ENCODE measurements at places on chromosomes 5 and 9. TPM values are rescaled to one million over a fixed set of nuclear protein-coding genes. Genes with fewer than 3 reads are reported as not detected.

GRCh38 chr9:1217076-1217475, 166.9 kb downstream of the DMRT2 start:
- DNase-seq, result no peak

- peak; percentile 56 for DNase-seq
Measured at GRCh38 chr5:138503487-138504270, 38.4 kb downstream of the EGR1 start.

DNA sequence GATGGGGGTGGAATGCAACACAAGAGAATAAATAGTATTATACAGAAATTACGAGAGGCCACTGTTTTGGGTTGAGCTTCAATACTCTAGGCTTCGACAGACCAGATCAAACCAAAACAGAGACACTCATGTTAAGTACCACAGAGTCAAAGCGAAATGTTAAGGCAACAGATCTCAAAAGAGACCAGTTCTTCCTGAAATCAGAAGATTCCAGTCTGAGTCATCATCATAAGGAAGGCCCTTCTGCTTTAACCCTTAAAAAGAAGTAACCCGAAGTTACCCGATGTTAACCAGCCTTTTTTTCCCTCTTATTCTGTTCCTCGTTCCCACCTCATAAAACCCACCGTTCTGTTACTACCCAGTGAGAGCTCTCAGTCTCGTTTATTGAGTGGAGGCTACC, 75.9 kb downstream of the SFXN1 start:
- DNase-seq, result no peak

GRCh38 chr5:5436203-5436760, 13.8 kb downstream of the ICE1 start:
- DNase-seq, result no peak

DNA sequence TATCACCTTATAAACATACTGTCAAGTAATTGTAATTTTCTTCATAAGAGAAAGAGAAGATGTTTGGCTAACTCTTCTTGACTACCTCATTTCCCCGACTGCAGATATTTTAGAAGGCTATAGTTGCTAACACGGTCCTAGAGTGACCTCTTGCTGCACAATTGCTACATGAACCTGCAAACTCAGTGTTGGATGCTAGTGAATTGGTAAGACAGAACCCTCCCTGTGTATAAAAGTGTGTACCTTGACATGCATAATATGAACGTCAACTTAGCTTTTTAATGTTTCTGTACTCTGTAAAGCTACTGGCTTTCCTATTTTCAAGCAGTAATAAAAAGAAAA, 46.7 kb upstream of the CER1 start:
- DNase-seq, result no peak

GRCh38 chr9:33221568-33221884, 18.4 kb upstream of the SPINK4 start:
- DNase-seq, result no peak

DNA sequence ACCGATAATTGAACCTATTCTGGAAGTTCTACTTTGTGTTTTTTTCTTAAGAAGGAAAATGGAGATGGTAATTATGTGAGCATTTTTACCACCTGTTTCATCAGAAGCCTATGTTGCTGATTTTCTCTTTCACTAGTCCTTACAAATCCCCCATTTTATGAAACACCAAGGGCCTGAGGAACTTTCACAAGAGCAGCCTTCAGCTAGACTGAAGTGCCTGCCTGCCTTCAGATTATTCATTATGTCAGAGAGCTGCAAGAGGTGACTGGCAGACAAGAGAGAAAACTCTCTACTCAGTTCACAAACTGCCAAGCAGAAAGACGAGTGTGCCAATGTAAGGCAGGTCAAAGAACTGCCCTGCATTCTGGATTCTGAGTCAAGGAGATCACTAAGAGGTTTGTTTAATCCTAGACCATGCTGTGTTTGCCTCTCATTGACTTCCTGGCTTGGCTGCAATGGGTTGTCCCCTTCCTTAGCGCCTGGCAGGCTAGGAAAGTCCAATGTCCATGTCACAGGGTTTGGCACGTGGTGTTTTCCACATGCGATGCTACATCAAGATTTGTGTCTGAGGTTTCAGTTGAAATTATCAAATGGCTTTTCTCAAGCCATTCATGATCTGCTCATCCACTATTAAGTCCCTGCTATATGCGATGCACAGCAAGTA, 143.3 kb downstream of the CDC42SE2 start:
- DNase-seq, result no peak

- no peak for DNase-seq
Measured at GRCh38 chr5:157487358-157487757, 27.3 kb downstream of the NIPAL4 start.

DNA sequence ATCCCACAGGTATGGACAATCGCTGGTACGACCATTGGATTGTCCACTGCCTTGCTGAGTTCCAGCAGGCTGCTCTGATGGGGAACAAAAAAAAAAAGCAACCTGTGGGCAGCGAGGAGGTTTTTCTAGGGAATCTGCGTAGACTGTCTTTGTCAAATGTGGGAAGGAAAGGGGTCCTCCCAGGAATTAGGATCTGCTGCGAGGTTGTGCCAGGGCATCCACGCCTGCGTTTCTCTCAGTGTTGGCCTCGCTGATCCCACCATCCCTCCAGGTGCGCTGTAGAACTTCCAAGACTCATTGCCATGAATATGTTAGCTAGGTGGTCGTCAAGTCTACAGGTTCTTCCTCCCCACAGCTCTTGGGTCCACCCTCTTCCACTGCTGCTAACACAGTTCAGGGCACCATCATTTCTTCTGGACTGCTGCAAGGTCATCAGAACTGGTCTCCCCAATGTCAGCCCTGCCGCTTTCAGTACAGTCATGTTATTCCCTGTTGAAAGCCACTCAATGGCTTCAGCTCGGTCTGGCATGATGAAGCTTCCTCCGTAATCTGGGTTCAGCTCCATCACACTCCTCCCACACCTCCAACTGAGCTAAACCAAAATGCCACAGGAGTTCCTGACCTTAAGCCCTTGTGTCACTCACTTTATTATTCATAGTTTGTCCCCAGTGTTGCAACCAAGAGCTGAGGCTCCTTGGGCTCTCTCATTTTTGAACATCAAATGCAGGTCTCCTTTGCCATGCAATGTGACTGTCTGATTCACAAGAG, 79.5 kb upstream of the DMRT1 start:
- DNase-seq, result no peak

DNA sequence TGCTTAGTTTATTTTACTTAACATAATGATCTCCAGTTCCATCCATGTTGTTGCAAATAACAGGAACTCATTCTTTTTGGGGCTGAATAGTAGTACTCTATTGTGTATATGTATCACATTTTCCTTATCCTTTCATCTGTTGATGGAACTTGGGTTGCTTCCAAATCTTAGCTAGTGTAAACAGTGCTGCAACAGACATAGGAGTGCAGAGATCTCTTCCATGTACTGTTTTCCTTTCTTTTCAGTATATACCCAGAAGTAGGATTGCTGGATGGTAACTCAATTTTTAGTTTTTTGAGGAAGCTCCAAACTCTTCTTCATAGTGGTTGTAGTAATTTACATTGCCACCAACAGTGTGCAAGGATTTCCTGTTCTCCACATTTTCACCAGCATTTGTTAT, 138.8 kb upstream of the POC5 start:
- no peak for DNase-seq

DNA sequence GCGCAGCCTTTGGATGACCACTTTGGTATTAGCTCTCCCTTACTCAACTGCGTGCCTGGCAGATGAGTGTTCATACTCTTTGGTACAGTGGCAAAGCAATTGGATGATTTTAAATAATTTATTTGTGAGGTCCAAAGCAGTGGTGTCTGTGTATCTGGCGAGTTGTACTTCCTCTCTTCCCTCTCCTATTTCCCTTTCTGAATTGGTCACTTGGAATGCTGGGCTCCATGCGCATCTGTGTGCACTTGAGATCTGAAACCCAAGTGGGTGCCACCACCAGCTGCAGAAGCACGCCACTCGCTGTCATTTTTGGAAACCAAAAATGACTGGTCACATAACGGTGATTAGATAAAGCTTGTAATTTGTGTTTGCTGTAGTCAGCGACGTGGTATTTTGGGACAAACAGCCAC, 386.0 kb upstream of the KLF4 start:
- DNase-seq, result no peak

DNA sequence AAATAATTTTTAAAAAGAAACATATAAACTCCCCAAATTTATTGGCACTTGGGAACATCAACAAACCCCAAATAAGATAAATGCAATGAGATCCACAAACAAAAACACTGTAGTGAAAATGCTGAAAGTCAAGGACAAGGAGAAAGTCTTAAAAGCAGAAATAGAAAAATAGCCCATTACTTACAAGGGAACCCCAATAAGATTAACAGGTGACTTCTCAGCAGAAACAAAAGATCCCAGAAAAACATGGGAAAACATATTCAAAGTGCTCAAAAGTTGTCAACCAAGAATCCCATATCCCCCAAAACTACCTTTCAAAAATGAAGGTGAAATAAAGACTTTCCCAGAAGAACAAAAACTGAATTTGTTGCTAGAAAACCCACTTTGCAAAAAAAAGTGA, 40.0 kb downstream of the FANCC start:
- no peak for DNase-seq

- no peak for DNase-seq
Measured at GRCh38 chr9:113628621-113629020, 165.1 kb downstream of the RGS3 start.

- DNase-seq, result no peak
Measured at GRCh38 chr5:932151-932627, 39.5 kb downstream of the TRIP13 start.

DNA sequence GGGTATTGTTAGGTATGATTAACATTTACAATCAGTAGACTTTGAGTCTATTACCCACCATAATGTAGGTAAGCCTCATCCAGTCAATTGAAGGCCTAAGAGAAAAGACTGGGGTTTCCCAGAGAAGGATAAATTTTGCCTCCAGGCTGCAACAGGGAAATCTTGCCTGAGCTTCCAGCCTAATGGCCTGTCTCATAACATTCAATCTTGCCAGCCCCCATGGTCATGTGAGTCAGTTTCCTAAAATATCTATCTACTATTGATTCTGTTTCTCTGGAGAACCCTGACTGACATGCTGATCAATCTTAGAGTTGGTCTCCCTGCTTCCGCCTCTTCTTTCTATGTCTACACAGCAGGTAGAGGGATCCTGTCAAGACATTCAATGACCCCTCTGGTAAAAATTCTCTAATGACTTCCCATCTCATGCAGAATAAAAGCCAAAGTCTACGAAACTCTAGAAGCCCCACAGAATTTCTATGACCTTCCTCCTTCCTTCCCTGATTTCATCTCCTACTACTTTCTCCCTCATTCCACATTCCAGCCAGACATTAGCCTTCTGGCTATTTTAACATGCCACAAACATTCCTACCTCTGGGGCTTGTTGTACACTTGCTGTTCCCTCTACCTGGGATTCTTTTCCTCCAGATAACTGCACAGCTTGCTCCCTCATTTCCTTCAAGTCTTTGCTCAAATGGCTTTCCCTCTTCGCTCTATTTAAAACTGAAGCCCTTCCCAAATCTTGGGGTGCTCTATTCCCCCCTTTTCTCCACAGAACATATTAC, 60.2 kb downstream of the FBXW11 start:
- no peak for DNase-seq

DNA sequence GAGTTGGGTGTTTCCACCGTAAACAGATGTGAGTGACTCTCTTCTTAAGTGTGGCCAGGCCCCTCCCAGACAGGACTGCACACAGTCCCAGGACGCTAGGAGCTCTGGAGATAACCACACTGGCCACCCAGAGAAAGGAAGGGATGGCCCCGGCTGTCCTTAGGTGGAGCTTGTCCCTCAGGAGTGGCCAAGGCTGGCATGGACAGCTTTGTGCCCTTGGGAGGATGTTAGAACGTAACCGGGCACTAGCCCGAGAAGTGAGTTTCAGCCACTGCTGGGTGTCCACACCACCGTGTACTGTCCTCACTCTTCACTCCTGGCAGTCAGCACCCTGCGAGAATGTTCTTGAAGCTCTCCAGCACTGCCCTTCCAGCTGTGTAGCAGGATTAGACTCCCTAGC, 35.8 kb upstream of the FCN2 start:
- no peak for DNase-seq

GRCh38 chr5:37494756-37495155, 115.6 kb downstream of the WDR70 start:
- DNase-seq, result peak; percentile 15

GRCh38 chr9:130745829-130746228, 52.2 kb downstream of the EXOSC2 start:
- DNase-seq, result no peak

- peak; percentile 92 for DNase-seq
Measured at GRCh38 chr9:70601000-70601951, 186.8 kb upstream of the KLF9 start.

Gene GBGT1
- total RNA-seq, result 10.7 TPM

Gene DDX41
- 139 TPM for total RNA-seq

Gene AQP3
- total RNA-seq, result 327 TPM

Gene SLC34A3
- not detected for total RNA-seq

Gene PCDHA10
- 2.2 TPM for total RNA-seq

Gene LMX1B
- 0.18 TPM for total RNA-seq

Gene NRG2
- total RNA-seq, result 6.6 TPM

Gene SH3GL2
- 1.5 TPM for total RNA-seq
